Frontal cortex (tissue), 4 donors: ENCODE measurements at places on chromosomes 4 and X. TPM values are rescaled to one million over a fixed set of nuclear protein-coding genes. Genes with fewer than 3 reads are reported as not detected.

FHL1 gene
- total RNA-seq, result 90.1 TPM

CFI gene
- 4.5 TPM for total RNA-seq

GLOD5 gene
- not detected for total RNA-seq

GPR82 gene
- total RNA-seq, result not detected

DNA sequence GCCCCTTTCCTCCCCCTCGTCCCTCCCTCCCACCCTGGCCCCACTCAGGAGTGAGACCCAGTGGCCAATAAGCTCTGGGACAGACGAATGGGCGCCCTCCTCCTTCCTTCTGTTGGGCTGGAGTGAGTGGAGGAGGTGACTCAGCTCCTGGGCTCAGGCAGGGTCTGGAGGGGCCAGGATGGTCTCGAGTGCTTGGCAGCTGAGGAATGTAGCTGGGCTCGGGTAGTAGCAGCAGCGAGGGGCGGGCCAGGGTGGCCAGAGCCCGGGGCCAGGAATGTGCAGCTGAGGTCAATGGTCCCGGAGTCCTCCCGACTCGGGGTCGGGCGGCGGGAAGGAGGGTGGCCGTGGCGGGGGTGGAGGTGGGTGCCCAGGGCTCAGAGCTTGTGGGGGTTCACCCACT is 15.0 kb downstream of the G6PD start:
- DNase-seq, result no peak

DNA sequence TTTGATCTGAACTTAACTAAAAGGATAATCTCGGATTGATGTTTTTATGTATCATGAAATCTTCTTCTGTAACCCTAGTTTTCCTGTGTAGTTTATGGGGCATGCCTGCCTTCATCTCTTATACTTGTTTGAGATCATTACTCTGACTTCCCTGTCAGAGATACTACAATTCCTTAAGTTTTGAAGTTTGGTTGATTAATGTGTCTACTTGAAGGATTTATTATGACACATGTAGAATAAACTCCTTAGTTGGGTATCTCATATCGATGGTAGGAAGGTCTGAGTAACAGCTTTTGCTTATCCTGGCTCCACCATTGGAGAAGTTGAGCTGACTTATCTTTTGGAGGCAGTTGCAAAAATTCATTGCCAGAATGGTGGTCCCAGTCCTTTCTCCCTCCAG is 46.7 kb downstream of the WWC2 start:
- no peak for DNase-seq

- no peak for DNase-seq
Observed at GRCh38 chrX:136106920-136107528, 40.3 kb upstream of the FHL1 start.

GRCh38 chrX:45401923-45402322 is 201.2 kb upstream of the DIPK2B start:
- no peak for DNase-seq
